ENCODE measurements at places on chromosomes 1 and 21.
A peak's percentile ranks its signal among the peaks of the same experiment; 100 is the strongest.

- no peak for DNase-seq
Measured at GRCh38 chr1:40132383-40133311, 28.5 kb upstream of the RLF start.

- DNase-seq, result peak; percentile 73
Measured at GRCh38 chr1:212678456-212679410, 20.9 kb downstream of the BATF3 start.

DNA sequence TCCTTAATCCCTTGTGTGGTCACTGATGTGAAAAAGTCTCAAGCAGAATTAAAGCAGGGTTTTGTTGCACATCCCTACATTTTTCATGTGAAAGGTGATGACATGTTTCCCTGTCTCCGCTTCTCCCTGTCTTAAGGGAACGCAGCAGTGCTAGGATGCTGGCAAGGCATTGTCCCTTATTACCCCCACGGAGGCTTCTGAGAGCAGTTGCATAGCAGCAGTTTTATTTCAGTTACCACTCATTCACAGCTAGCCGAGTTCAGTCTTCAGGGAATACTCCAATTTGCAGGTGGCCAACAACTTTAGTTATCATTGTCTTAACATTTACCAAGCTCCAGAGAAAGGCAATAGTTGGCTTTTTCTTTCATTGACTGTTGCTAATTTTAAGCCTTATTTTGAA, 89.1 kb downstream of the CLEC20A start:
- DNase-seq, result no peak

GRCh38 chr1:101356013-101356412, 119.2 kb downstream of the S1PR1 start:
- no peak for DNase-seq

GRCh38 chr1:229280037-229280828, 9.3 kb downstream of the RAB4A start:
- DNase-seq, result no peak

- DNase-seq, result no peak
Measured at GRCh38 chr1:77039111-77039510, 171.8 kb downstream of the ST6GALNAC5 start.

- DNase-seq, result no peak
Measured at GRCh38 chr1:62210960-62211359, 16.3 kb downstream of the L1TD1 start.

DNA sequence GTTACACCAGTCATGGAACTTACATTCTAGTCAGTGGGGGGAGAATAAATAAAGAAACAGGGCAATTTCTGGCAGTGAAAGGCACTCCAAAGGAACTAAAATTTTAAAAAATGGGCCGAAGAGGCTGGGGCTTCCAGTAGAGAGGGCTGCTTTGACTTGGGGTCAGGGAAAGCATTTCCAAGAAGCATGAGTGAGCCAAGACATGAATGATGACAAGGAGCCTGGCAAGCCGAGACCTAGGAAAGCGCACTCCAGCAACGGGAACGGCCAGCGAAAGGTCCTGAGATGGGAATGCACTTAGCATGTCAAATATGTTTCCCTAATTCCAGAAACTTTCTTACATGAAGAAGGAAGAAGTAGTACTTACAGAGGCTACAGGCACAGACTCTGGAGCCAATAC, 95.4 kb upstream of the NGF start:
- DNase-seq, result no peak

- no peak for DNase-seq
Measured at GRCh38 chr1:110879758-110880606, 7.0 kb downstream of the CD53 start.

GRCh38 chr1:196808529-196809235, 10.8 kb upstream of the CFHR1 start:
- DNase-seq, result no peak

DNA sequence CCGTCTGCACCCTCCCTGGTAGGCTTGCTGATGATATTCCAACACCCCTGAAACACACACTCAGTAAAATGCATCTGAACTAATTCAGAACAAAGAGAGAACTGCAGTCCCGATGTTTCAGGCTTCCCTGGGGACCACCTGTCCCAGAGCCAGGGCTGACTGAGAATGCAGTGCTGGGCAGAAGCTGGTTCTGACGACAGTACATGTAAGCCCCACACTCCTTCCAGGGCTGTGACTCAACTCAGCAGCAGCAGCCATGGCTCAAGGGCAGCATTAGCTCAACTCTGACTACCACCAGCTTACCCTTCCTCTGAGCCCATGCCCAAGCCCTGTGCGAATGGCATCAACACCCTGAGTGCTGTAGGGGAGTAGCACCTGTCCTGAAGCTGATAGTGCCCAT, 56.4 kb upstream of the SIPA1L2 start:
- DNase-seq, result no peak

GRCh38 chr1:145714524-145715111, 4.7 kb upstream of the CD160 start:
- DNase-seq, result no peak

DNA sequence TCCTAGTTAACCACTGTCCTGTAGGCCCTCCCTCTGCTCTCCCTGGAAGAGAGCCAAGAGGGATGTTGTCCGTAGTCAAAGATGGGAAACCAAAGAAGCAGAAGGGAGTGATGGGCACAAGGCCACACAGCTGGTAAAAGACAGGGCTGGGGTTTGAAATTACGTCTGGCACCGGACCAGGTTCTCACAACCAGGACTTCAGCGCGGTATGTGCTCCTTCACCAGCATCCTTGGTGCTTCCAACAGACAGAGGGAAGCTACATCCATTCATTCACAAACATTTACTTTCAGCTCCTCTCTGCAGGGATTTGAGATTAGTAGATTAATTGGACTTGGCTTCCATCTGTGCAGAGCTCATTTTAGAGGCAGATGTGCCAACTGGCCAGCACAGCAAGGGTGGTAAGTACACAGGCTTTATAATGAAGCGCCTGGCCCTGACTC, 191.2 kb downstream of the TRABD2B start:
- DNase-seq, result no peak

DNA sequence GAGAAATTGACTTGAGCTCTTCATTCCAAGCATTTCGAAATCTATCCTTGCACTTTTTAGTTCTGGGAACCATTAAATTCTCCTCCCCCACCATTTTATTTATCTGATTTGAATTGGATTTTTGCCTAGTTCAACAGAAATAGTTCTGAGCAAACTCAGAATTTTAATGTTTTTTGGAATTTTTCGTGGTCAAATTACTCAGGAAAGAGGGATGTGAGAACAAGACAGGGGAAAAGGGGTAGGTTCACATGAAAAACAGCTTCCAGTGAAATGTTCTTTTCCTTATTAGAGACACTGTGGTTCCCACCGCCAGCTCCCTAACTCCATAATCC, 5.7 kb upstream of the ZNF697 start:
- no peak for DNase-seq

GRCh38 chr1:180522213-180522515, 19.8 kb upstream of the ACBD6 start:
- DNase-seq, result no peak

GRCh38 chr1:50982611-50983010, 12.6 kb downstream of the CDKN2C start:
- no peak for DNase-seq

GRCh38 chr1:189351960-189352359, 1125.7 kb downstream of the BRINP3 start:
- DNase-seq, result no peak

- no peak for DNase-seq
Measured at GRCh38 chr21:16596369-16596768, 866.6 kb downstream of the USP25 start.

GRCh38 chr1:8133190-8133589, 107.1 kb upstream of the ERRFI1 start:
- no peak for DNase-seq

GRCh38 chr21:17964716-17965115, 145.6 kb upstream of the C21orf91 start:
- DNase-seq, result no peak

DNA sequence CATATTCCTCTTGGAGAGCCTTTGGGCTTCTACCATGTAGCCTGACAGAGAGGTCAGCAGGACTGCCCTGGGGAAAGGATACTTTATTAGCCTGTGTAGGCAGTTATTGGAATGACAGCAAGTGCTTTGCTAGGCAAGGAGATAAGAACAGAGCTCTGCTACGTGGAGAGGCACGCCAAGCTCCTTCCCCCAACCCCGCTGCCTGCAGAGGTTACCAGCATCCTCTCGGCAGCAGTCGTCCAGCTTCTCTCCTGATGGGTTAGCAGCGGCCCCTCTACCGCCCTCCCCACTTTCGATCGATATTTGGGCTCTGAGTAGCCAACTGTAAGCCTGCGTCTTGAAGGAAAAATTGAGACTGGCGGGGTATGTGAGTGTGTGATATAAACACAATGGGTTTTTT, 122.3 kb downstream of the DHRS3 start:
- DNase-seq, result no peak

- DNase-seq, result peak; percentile 51
Measured at GRCh38 chr1:209335178-209335577, 248.3 kb upstream of the CAMK1G start.

- no peak for DNase-seq
Measured at GRCh38 chr1:109368464-109368863, 29.3 kb downstream of the SORT1 start.

DNA sequence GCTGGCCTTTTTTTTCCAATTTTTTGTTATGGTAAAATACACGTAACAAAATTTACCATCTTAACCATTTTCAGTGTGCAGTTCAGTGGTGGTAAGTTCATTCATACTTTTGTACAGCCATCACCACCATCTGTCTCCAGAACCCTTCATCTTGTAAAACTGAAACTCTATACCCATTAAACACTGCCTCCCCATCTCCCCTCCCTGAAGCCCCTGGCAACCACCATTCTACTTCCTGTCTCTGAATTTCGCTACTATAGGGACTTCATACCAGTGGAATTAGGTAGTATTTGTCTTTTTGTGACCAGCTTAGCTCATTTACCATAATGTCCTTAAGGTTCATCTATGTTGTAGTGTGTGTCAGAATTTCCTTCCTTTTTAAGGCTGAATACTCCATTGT, 8.7 kb downstream of the PKNOX1 start:
- DNase-seq, result no peak

DNA sequence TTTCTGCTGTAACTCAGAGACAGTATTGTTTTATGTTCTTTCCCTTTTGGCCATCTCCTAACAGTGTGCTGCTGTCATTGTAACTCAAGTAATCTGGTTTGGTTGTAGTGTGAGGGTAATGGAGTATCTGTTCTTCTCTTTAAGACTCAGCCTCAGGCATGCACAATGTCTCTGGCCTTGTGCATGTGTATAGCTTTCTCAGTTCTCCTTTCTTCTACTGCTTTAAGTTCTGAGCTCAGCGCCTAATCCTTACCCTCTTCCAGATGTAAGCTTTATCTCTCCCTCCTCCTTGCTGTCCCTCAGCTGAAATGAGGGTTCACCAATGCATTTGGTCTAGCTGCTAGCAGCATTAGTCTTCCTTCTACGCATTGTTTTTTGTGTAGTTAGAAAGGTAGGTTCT, 1420.4 kb upstream of the PRMT6 start:
- DNase-seq, result no peak

DNA sequence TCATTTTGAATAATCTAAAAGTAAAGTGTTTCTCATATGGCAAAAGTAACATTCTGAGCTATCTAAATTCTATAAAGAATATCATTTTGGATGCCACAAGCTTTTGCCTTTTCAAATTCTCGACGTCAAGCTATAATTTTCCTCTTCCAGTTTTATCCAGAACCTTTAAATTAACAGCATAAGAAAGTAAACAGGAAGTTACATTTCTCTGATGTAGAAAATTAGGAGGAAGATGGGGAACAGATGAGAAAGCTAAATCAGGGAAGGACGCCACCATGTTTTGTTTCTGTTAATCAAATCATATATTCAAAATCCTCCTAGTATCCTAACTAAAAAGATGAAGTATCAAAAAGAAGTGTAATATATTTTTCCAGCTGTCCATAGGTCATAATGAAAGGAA, 8.8 kb upstream of the CAMSAP2 start:
- no peak for DNase-seq

DNA sequence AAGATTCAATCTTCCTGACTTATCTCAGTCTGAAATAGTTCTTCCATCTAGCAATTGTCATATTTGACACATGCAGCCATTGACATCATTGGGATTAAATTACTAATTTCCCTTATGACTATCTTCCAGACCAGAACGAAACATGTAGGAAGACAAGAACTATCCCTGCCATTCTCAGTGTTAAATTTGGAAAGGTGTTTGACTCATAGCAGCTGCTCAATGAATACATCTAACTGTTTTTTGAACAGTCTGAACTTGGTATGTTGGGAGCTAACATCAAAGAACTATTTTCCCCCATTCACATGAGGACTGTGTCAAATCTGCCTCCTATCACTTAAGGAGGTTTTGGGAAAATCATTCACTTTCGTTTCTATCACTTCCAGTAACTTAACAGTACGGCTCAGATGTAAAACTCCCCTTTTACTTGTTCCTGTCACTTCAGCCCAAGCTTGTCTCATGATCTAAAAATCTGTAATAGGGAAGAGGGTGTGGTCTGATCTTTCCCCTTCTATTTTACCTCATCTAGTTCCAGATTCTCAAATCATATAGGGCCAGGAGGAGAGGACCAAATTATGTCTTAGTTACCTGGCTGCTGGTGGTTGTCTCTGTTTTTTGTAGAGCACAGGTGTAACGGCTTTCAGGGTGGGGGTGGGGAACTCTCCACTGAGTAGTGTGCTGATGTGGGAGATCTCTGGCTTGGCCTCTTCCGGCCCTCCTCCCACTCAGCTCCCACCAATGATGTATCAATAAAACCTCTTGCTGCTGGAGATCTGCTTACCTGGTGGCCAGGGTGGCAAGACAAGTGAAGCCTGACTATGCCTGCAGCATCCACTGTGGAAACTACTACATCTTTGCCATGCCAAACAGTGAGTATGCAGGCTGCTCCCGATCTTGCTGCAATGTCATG, 26.2 kb upstream of the SLAMF1 start:
- no peak for DNase-seq

GRCh38 chr1:24091971-24092482, 19.9 kb downstream of the MYOM3 start:
- DNase-seq, result no peak

GRCh38 chr1:29033829-29034466, 89.8 kb downstream of the TMEM200B start:
- no peak for DNase-seq

GRCh38 chr1:231844986-231845502, 218.5 kb downstream of the DISC1 start:
- no peak for DNase-seq

GRCh38 chr1:204077979-204078696, 5.2 kb downstream of the SOX13 start:
- no peak for DNase-seq

- DNase-seq, result no peak
Measured at GRCh38 chr21:41012425-41012824, 155.5 kb upstream of the BACE2 start.

DNA sequence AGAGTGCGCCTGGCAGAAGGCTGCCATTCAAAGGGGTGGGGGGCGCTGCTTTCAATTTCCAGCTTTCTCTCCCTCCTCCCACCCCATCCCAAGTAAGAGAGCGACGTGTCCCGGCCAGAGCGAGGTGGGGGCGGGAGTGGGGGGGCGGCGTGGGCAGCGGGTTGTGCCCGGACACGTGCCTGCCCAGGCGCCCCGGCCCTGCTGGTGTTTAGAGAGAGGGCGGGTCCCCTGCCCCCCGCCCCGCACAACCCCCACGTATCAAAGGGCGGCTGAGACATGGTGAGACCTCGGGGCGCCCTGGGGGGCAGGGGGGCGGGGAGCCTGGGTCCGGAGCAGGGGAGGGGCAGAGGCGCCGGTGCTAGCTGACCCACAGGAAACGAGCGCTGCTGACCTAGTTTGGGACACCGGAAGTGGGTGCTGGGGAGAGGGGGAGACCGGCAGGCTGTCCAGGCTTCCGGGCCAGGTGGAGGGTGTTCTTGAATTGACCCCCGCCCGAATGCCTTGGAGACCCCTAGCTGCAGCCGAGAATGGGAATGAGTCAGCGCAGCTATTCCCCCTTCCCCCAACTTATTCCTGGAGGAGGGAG, 1.3 kb downstream of the ZBTB7B start:
- DNase-seq, result no peak
